Activated CD8-positive, alpha-beta memory T cell treated with anti-CD3 and anti-CD28 coated beads, Interleukin-2, amount 10 ng/mL, durations not matched to agents 7 days and 5 days (primary cell): ENCODE measurements at places on chromosomes 7 and 10. TPM values are rescaled to one million over a fixed set of nuclear protein-coding genes. Genes with fewer than 3 reads are reported as not detected.

The SLC25A28 gene
- total RNA-seq, result 89.5 TPM

The PCDH15 gene
- total RNA-seq, result not detected

The C10orf67 gene
- 0.07 TPM for total RNA-seq

The SPDYE11 gene
- not detected for total RNA-seq

The WDR86 gene
- 0.29 TPM for total RNA-seq
